Activated CD4-positive, alpha-beta memory T cell treated with anti-CD3 and anti-CD28 coated beads, Interleukin-2, amount 10 ng/mL, durations not matched to agents 7 days and 5 days (primary cell): ENCODE measurements at places on chromosomes 2 and 18.

DNA sequence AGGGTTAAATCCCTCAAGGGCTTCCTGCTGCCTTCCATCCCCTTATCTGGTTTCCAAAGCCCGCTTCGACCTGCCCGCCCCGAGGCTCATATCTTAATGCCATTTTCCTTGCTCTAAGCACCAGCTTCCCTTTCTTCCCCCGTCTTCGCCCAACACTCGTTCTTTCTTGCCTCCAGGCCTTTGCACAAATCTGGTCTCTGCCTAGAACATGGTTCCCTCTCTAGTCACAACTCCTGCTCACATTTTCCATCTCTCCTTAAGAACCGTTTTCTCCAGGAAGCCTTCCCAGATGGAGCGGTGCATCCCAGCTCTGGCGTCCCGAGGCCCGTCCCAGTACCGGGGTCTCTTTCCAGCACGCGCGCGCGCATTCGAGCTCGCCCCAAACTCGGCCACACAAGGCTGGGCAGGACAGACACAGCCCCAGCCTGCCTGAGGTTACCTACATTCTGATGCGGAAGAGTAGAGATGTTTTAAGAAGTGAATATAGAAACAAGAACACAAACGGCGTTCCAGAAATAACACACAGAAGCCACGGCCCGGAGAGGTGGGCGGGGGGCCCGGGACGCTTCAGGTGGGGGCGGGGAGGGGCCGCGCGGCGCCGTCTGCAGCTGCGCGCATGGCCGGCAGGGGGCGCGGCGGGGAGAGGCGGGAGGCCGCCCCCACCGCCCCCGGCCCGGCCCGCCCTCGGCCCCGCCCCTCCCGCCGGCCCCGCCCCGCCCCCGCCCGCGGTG lies at the start of gene DGKD:
TSS of gene DGKD (plus strand) at position 726 of the 731 bp plus-strand sequence. CDS start 25 bp downstream, outside the sequence.
- peak within 1 kb of the TSS; percentile 86 for H3K4me3 ChIP-seq
- peaks cover 32% of the 10 kb centered on the region for H3K36me3 ChIP-seq
- DNase-seq: peak; percentile 77
- H3K27me3 ChIP-seq: no peaks in the 10 kb centered on the region

GRCh38 chr18:10860382-10860781 lies 289.0 kb downstream of the PIEZO2 start:
- no peaks in the 10 kb centered on the region for H3K36me3 ChIP-seq
- no peak for DNase-seq
- H3K27ac ChIP-seq: no peak overlapping the region
- no peak overlapping the region for H3K4me3 ChIP-seq

DNA sequence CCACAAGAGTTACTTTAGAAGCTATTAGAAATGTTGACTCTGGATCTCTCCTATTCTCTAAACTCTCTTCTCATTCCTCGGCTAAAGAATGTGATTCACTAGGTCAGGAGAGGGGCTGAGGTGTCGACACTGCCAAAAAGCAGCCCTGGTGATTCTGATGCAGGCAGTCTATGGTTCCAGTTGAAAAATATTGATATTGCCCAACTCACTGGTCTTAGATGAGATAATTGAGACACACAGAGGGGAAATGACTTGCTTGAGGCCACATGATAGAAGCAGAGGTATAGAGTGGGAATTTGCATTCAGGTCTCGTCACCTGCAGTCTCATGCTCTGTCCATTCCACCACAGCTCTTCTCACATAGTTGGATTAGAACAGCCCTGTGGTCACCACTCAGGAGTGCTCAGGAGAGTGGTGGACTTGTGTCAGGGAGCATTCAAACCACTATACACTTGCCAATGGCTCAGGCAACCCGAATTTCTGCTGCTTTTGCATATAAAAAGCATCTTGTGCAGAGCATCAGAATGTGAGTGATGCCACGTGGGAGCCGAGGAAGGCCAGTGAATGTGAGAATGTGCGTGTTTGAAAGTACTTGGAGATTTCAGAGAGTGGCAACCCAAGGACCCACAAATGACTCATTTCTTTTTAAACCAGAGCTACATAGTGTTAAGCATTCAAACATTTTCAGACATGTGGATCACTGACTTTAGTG lies 65.1 kb upstream of the CTLA4 start:
- peak overlapping the region; percentile 53 for H3K27ac ChIP-seq
- peaks cover 69% of the 10 kb centered on the region for H3K4me1 ChIP-seq
- DNase-seq: peak; percentile 60
- H3K36me3 ChIP-seq: peaks cover 25% of the 10 kb centered on the region
- H3K27me3 ChIP-seq: no peaks in the 10 kb centered on the region

DNA sequence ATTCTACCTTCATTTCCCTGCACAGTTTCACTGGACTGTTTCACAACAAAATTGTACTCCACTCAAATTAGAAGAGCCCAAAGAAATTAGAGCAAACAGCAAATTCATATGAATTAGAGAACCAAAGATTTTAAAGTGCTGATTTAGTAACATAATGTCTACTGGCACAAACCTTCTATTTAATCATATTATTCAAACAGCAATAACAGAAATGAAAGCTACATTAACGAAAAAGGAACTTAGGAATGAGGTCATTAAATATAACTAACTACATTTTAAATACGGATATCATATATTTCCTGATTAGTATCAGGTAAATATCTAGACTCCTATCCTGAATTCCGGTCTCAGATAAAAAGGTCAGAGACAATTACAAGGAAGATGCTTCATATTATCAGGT lies 5.1 kb downstream of the C18orf32 start:
- no peak for DNase-seq
- H3K4me1 ChIP-seq: peaks cover 32% of the 10 kb centered on the region
- no peak overlapping the region for H3K27ac ChIP-seq
- peaks cover 47% of the 10 kb centered on the region for H3K36me3 ChIP-seq

GRCh38 chr2:172065111-172065510 lies 20.2 kb upstream of the DLX1 start:
- no peak overlapping the region for H3K4me3 ChIP-seq
- H3K27ac ChIP-seq: no peak overlapping the region
- peaks cover 7% of the 10 kb centered on the region for H3K4me1 ChIP-seq
- no peaks in the 10 kb centered on the region for H3K36me3 ChIP-seq

DNA sequence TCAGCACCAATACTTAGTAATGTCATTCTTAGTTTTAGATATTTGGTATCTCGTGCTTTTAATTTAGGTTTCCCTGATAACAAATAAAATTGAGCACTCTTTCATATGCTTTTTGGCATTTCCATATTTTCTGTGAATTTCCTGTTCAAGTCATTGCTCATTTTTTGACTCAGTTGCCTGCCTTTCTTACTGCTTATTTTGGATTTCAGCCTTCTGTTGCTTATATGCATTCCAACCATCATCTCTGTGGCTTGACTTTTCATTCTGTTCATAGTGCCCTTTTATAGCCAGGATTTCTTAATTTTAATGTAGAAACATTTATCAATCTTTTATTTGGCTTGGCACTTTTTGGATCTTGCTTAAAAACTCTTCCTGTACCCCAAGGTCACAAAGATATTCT lies 14.5 kb upstream of the KIF3C start:
- peaks cover 13% of the 10 kb centered on the region for H3K4me1 ChIP-seq
- no peak overlapping the region for H3K4me3 ChIP-seq
- H3K36me3 ChIP-seq: no peaks in the 10 kb centered on the region
- H3K27me3 ChIP-seq: peaks cover 15% of the 10 kb centered on the region
- DNase-seq: no peak

- H3K4me1 ChIP-seq: peaks cover 5% of the 10 kb centered on the region
- H3K4me3 ChIP-seq: no peak overlapping the region
- H3K27me3 ChIP-seq: peaks cover 52% of the 10 kb centered on the region
- DNase-seq: no peak
Measured at GRCh38 chr18:48018851-48019250, 88.4 kb upstream of the SMAD2 start.

- peaks cover 3% of the 10 kb centered on the region for H3K27me3 ChIP-seq
- H3K36me3 ChIP-seq: peaks cover 22% of the 10 kb centered on the region
- no peak overlapping the region for H3K4me3 ChIP-seq
- DNase-seq: no peak
Measured at GRCh38 chr2:224753743-224754540, 37.8 kb upstream of the CCDC195 start.

GRCh38 chr18:48109961-48110493 lies 179.6 kb upstream of the SMAD2 start:
- no peak overlapping the region for H3K27ac ChIP-seq
- no peak for DNase-seq
- H3K4me1 ChIP-seq: peaks cover 14% of the 10 kb centered on the region
- H3K27me3 ChIP-seq: peaks cover 50% of the 10 kb centered on the region
- no peaks in the 10 kb centered on the region for H3K36me3 ChIP-seq
- no peak overlapping the region for H3K4me3 ChIP-seq

- DNase-seq: no peak
- H3K36me3 ChIP-seq: no peaks in the 10 kb centered on the region
- no peaks in the 10 kb centered on the region for H3K4me1 ChIP-seq
- no peak overlapping the region for H3K27ac ChIP-seq
- H3K27me3 ChIP-seq: no peaks in the 10 kb centered on the region
- no peak overlapping the region for H3K4me3 ChIP-seq
Measured at GRCh38 chr2:10239561-10239967, 63.1 kb upstream of the HPCAL1 start.

GRCh38 chr2:72292433-72292832 lies 144.8 kb upstream of the CYP26B1 start:
- no peaks in the 10 kb centered on the region for H3K4me1 ChIP-seq
- H3K27me3 ChIP-seq: no peaks in the 10 kb centered on the region
- no peak overlapping the region for H3K27ac ChIP-seq
- H3K36me3 ChIP-seq: no peaks in the 10 kb centered on the region
- no peak for DNase-seq

GRCh38 chr2:85728883-85729824 lies 24.6 kb upstream of the ATOH8 start:
- peaks cover 32% of the 10 kb centered on the region for H3K27me3 ChIP-seq
- H3K4me1 ChIP-seq: peaks cover 9% of the 10 kb centered on the region
- H3K36me3 ChIP-seq: no peaks in the 10 kb centered on the region
- H3K27ac ChIP-seq: no peak overlapping the region
- DNase-seq: peak; percentile 76

DNA sequence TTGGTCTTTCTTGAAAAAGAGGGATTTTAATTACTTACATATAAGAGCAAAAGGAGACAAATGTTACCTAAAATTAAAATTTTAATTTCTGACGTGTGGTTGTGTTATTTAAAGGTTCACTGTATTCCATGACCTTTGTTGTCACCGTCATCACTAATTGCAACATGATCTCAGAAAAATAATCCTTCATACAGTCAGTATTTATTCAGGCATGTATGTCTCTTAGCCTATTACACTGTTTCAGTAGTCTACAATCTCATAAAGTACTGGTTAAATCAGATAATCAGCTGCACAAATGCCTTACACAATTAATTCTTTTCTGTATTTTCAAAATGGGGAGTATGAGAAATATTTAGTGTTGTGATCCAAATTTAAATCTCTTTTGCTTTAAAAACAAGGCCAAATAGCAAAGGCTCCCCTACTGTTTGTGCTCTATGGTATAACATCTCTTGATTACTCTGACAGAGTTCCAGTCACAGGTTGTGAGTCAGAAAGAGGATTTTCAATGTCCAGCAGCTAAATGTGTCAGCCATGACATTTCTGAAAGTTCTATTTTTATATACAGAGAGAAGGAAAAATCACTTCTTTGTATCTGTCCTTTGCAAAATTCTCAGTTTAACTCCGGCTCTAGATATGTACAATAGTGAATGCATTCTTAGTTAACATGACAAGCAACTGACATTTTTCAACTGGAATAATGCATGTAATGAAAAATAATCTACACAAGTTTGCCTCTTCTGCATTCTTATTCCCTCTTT lies 184.0 kb downstream of the FIGN start:
- no peak for DNase-seq
- no peaks in the 10 kb centered on the region for H3K27me3 ChIP-seq
- H3K36me3 ChIP-seq: no peaks in the 10 kb centered on the region
- no peak overlapping the region for H3K27ac ChIP-seq
- no peak overlapping the region for H3K4me3 ChIP-seq
- H3K4me1 ChIP-seq: no peaks in the 10 kb centered on the region

DNA sequence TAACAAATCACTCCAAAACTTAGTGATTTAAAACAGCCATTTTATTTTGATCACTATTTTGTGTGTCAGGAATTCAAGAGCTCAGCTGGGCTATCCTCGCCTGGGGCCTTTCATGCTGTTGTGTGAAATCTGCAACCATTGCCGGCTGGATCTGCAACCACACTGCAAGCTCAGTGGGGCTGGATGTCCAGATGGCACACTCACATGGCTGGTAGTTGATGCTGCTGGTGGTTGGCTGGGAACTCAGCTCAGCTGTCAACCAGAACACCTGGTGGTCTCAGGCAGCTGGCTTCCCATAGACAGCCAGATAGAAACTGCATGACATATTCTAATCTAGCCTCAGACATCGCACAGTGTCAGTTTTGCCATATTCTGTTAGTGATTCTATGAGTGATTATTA lies 30.6 kb upstream of the AP1S3 start:
- peaks cover 30% of the 10 kb centered on the region for H3K36me3 ChIP-seq
- no peak overlapping the region for H3K4me3 ChIP-seq
- H3K27ac ChIP-seq: no peak overlapping the region
- no peaks in the 10 kb centered on the region for H3K27me3 ChIP-seq
- no peak for DNase-seq

GRCh38 chr2:191489177-191489576 lies 188.8 kb upstream of the NABP1 start:
- H3K36me3 ChIP-seq: no peaks in the 10 kb centered on the region
- no peak overlapping the region for H3K4me3 ChIP-seq
- no peak overlapping the region for H3K27ac ChIP-seq
- DNase-seq: no peak

DNA sequence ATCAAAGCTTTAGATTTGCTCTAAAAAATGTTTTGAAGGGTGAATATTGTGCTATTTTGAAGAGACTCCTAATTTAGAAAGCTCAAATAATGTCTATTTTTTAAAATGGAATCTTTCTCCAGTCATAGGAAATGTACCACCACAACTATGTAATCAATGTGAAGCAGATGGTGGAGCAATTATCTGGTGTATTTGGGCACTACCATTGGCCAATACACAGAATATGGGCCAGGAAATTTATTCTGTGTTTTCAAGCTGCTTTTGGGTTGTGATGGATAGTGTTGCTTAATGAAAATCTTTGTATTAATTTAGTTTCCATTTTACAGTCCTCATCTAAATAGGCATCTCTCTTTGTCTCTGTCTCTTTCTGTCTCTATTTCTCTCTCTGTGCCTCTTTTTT lies 17.1 kb upstream of the VWC2L start:
- no peaks in the 10 kb centered on the region for H3K36me3 ChIP-seq
- H3K27ac ChIP-seq: no peak overlapping the region
- H3K4me3 ChIP-seq: no peak overlapping the region
- DNase-seq: no peak
- no peaks in the 10 kb centered on the region for H3K4me1 ChIP-seq

DNA sequence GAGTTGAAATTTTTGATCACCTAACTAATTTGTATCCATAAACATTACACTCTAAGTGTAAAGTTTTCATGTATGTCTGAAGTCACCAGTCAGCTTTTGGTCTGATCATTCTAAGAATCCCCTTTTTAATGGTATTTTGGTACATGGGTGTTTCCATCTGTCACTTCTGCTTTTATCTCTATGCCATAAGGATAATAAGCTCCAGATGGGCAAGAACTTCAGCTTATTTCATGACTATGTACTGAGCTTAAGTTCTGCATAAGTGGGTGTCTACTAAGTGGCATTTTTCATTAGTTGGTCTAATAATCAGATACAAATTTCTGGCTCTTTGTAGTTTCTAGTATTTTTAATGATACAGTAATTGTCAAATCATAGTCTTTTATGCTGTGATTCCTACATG lies 20.4 kb downstream of the UBXN4 start:
- H3K4me1 ChIP-seq: no peaks in the 10 kb centered on the region
- H3K4me3 ChIP-seq: no peak overlapping the region
- no peak for DNase-seq
- no peaks in the 10 kb centered on the region for H3K27me3 ChIP-seq
- no peak overlapping the region for H3K27ac ChIP-seq

- peak overlapping the region; percentile 6 for H3K27ac ChIP-seq
- no peaks in the 10 kb centered on the region for H3K4me1 ChIP-seq
- DNase-seq: no peak
- H3K36me3 ChIP-seq: no peaks in the 10 kb centered on the region
- peaks cover 13% of the 10 kb centered on the region for H3K27me3 ChIP-seq
Measured at GRCh38 chr2:11029136-11029535, 117.4 kb downstream of the KCNF1 start.
